ENCODE measurements at places on chromosomes 2 and 18.

DNA sequence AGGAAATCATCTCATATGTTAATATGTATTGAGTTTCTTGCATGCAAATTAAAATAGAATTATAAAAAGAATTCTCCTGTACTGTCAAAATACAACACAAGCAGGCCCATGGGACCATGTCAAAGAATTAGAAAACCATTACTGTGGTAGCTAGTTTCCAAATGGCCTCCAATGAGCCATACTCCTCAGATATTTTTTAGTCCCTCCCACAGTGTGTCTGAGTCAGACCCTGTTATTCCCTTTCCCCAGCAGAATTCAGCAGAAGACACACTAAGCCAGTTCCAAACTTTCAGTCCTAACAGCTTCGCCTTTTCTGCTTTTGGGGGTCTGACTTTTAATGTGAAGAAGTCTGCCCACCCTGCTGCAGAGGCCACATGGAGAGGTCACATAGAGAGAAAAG lies 86.7 kb downstream of the FIGN start:
- DNase-seq: no peak

- no peak for DNase-seq
Measured at GRCh38 chr2:25899404-25899970, 21.2 kb upstream of the ASXL2 start.

DNA sequence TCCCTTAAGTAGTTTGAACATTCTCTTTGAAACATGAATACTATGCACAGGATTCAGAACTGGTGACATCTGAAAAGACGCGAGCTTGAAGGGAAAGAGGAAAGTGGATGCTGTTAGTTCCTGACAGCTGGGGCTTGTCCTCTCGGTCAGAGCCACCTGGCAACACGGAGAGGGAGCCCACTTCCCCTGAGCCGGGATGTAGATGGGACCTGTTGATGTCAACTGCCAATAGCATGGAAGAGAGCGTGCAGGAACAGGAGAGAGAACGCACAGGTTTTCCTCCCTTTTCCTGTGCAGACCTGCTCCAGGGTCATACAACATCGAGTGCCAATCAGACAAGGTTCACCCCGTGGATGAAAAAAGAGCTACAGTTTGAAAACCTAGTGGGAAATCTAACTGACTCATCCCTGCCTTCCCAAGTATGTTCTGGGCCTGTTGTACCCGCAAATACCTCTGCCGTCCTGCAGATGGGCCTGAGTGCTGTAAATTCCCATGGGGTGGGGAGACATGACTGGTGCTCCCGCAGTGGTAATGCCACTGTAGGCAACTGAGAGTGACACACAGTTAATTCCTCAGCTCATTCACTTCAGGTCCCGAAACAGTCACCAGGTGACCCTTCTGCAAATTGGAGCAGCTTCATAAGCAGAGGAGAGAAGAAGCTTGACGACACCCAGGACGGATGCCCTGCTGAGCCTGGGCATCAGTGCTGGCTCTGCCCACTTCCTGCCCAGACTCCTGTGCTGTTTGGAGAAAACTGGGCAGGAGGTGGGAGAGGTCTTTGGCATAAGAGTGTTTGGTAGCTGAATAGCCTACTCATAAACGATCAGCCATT lies 13.9 kb upstream of the MBP start:
- DNase-seq: no peak

GRCh38 chr2:190999058-190999457 lies 14.9 kb downstream of the STAT1 start:
- no peak for DNase-seq

DNA sequence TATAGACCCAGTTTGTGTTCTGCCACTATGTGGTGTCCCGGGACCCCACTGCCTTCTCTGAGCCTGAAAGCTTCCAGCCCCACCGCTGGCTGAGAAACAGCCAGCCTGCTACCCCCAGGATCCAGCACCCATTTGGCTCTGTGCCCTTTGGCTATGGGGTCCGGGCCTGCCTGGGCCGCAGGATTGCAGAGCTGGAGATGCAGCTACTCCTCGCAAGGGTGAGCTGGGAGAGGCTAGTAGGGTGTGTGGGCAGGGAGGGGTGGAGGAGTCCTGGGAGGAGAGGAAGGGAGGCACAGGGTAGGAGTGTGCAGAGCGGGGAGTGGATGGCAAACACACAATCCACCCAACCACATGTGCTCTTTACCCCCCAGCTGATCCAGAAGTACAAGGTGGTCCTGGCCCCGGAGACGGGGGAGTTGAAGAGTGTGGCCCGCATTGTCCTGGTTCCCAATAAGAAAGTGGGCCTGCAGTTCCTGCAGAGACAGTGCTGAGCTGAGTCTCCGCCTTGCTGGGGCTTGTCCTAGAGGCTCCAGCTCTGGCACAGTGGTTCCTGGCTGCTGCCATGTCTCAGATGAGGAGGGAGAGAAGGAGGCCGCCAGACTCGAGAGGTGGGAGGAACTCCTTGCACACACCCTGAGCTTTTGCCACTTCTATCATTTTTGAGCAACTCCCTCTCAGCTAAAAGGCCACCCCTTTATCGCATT lies 16.9 kb downstream of the PRKAG3 start:
- DNase-seq: no peak

- peak; percentile 16 for DNase-seq
Measured at GRCh38 chr2:206083602-206084438, 2.2 kb downstream of the INO80D start.

DNA sequence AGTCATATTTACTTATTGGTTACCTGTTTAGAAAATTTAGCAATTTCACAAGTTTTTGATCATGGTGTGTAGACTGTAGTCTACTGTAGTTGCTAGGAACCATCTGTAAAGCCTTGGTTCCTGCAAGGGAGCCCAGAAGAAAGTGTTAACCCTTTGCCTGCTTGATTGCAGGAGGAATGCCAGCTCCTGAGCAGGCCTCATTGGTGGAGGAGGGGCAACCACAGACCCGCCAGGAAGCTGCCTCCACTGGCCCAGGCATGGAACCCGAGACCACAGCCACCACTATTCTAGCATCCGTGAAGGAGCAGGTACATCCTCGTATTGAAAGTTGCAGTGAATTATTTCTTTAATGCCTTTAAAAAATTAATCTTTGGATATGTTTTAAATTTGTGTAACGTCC lies 76.3 kb downstream of the PKP4 start:
- no peak for DNase-seq

All from CD4-positive, alpha-beta T cell treated with Interleukin-6 at 100 ng/mL for 8 hours (primary cell).